ENCODE measurements at places on chromosomes 11 and 22.

DNA sequence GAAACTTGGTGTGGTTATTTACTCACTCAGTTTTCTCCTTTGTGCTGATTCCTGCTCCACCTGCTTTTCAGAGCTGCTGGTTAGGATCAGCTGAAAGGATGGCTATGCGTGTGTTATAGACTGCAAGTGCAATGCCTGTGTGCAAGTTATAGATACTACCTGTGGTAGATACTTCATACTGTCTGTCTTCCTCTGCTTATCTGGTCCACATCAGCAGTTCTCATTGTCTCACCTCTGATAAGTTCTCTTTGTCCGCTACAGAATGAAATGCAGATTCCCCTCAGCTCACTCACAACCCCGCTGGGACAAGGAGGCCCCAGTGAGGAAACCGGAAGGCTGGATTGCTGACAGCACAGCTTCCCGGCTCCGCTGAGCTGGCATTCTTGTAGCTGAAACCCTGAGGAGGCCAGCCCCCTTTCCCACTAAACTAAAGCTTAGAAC, 37.5 kb upstream of the LYVE1 start:
- peak; percentile 73 for DNase-seq

GRCh38 chr11:70628855-70629844, 230.8 kb downstream of the CTTN start:
- no peak for DNase-seq

GRCh38 chr11:123798513-123799252, 7.5 kb downstream of the OR6M1 start:
- no peak for DNase-seq

- no peak for DNase-seq
Observed at GRCh38 chr11:69822676-69823494, 3.7 kb upstream of the FGF3 start.

- DNase-seq, result no peak
Observed at GRCh38 chr11:19253153-19253745, 12.5 kb upstream of the E2F8 start.

- no peak for DNase-seq
Observed at GRCh38 chr11:67668192-67668551, 6.3 kb downstream of the ALDH3B2 start.

GRCh38 chr11:63845303-63845702, 6.4 kb downstream of the MARK2 start:
- DNase-seq, result peak; percentile 94

DNA sequence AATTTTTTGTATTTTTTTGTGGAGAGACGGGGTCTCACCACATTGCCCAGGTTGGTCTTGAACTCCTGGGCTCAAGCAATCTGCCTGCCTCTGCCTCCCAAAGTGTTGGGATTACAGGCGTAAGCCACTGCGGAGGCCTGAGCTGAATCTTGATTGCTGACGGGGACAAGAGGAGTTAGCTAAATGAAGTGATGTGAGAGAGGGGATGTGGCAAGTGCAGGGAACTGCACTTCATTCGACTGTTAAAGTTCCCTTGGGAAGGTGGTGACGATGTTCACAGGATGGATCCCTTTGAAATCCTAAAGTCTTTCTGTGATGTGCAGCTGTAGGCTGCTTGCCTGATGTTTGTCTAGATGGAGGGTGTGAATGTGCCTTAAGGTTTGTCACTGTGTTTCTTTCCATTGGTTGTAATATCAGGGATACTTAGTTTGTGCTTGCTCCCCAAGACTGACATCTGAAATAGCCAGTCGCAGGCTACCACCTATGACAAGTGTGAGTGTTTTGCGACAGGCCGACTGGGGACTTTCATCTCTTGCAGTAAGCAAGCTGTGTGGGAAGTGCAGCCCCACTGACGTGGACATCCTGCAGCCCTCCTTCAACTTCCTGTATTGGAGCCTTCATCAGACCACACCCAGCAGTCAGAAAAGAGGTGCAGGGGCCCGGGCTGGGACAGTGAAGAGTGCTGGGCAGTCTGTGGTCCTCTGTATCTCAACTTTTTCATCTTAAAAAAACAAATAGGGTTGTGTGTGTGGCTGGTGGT, 19.6 kb upstream of the CCDC134 start:
- DNase-seq, result peak; percentile 99

- peak; percentile 15 for DNase-seq
Observed at GRCh38 chr11:31397239-31397834, 27.7 kb downstream of the DNAJC24 start.

- DNase-seq, result no peak
Observed at GRCh38 chr11:30879322-30880005, 293.3 kb upstream of the MPPED2 start.

DNA sequence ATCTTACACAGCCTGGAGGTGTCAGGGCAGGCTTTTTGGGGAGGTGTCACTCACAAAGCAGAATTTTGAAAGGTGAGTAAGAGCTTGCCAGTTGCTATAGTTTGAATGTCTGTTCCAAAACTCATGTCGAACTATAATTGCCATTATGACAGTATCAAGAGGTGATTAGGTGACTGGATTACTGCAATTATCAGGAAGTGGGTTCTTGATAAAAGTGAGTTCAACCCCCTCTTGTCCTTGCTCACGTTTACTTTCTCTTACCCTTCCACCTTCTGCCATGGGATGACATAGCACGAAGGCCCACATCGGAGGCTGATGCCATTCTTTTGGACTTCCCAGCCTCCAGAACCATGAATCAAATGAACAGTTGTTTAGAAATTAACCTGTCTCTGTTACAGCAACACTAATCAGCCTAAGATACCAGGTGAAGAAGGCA, 4.7 kb upstream of the C11orf86 start:
- DNase-seq, result no peak

DNA sequence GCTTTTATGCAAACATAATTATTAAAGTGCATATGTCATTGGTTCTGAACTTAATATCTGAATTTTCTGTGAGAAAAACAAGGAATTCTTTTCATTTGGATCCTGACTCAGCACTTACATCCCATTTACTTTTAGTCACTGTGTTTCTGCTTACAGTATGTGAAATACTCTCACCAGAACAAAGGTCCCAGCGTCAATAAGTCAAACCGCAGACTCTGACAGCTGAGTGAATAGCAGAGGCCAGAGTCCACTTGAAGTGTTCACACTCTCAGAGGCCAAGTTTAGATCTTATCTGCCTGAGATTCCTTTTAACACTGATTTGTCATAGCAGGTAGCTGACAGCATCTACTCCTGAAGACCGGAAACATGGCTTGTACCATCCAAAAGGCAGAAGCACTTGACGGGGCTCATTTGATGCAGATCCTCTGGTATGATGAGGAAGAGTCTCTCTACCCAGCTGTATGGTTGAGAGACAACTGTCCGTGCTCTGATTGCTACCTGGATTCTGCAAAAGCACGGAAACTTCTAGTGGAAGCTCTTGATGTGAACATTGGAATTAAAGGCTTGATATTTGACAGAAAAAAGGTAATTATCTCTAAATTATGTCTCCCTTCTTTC, 14.6 kb downstream of the BBOX1 start:
- DNase-seq, result no peak

DNA sequence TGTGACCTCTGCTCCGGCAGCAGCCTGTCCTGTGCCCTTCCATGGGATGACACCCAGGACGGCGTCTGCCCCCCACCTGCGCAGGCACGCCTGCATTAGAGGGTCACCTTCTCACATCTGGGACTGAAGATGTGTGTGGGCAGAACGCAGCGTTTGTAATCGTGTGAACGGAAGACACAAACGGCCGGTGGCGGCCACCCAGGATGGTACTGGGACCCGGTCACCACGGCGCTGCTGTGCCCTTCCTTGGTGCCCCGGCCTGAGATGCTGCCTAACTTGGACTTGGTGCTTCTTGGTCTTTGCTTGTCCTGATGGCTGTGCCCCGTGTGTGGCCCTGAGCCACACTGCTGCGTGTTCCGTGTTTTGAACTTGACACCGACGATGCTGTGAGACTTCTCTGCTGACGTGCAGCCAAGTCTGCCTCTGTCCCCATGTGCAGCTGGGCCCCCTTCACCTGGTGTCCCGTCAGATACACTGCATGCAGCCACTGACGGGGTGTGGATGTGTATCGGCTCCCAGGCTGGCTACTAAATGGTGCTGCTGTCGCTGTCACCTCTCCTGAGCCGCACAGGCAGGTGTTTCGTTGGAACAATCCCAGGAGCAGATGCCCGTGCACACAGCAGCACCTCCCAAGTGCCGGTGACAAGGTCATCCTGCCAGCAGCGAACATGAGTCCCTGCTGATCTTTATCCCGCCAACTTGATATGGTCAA, 21.4 kb downstream of the YPEL1 start:
- DNase-seq, result no peak

DNA sequence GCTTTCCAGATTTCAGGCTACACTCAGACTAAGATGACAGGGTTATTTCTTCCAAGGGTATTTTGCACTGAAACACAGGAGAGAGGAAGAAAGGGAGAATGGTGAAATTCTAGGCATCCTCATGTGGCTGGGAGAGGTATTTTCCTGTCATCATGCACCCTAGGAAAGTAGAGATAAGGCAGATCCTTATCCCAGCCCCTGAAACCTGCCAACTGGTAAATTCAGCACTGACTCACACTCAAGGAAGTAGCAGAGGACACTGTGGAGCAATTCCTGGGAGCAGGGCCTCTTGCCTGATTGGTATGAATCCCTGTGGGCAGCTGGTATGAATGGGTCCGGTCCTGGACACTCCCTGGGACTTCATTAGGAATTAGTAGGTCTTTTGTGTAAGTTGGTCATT, 37.6 kb upstream of the SLC5A1 start:
- DNase-seq, result no peak

DNA sequence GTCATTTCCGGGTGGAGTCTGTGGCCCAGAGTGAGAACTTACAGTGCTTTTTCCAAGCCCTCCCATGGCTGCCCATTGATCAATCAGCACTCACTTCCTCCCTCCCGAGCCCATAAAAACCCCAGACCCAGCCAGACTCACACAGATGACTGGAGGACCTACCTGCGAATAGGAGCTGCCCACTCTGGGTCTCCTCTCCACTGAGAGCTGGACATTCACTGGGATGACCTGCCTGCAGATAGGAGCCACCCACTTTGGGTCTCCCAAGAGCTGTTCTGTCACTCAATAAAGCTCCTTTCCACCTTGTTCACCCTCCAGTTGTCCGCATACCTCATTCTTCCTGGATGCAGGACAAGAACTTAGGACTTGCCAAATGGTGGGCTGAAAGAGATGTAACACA, 56.0 kb upstream of the B3GNT6 start:
- DNase-seq, result no peak

GRCh38 chr22:39214006-39214382, 30.8 kb downstream of the PDGFB start:
- no peak for DNase-seq

- peak; percentile 92 for DNase-seq
Observed at GRCh38 chr11:75771646-75772410, 3.2 kb downstream of the DGAT2 start.

DNA sequence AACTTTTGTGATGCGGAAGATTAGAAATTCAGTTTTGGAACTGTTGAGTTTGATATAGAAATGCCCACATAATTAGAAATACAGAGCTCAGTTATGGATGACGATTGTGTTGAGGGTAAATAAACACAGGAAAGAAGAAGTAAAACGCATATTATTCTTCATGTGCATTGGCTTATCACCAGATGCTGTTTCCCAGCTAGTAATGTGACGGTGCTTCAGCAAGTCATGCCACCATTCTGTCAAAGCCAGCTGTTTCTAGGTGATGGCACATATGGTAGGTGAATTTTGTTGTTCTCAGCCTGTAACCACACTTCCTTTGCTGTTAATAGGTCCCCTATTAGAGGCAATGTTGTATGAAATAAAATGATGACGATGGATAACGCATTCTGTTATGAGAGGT, 68.9 kb downstream of the C11orf65 start:
- DNase-seq, result no peak

DNA sequence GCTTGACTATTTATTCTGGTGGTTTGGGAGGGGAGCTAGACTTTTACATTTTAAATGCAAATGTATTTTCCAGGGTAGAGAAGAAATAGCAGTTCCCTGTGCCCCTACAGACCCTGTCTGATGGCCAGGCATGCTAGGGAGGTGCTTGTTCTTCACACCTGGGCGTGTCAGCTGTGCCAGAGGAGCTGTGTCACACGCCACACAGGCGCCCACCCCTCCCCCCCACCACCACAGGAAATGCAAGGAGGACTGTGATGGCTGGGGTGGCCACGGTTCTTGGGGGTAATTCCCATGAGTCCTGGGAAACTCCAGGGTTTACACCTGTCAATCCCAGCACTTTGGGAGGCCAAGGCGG, 82.2 kb downstream of the FLI1 start:
- DNase-seq, result no peak

DNA sequence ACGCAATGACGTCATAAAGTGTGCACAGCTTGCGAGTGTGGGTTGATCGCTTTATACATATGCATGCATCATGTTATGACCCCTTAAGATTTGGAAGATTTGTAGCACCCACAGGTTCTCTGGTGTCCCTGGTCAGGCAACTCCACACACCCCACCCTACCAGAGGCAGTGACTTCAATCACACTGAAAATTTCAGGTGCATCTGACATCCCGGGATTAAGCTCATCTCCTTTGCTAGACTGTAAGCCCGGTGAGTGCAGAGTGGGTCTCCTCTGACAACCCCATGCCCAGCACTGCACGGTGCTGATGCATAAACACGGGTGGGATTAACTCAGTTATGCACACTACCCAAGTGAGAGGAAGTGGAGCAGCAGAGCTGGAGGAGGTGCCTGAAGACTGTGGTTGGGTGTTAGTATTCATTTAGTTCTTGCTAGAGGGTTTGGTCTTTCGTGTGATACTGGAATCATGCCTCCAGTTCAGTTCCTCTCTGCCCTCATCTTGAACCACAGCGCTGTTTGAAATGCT, 6.5 kb downstream of the ARSA start:
- peak; percentile 54 for DNase-seq

- peak; percentile 1 for DNase-seq
Observed at GRCh38 chr22:44497218-44497904, 672 bp downstream of the RTL6 start.

- DNase-seq, result peak; percentile 38
Observed at GRCh38 chr11:86978756-86979608, 23.8 kb upstream of the FZD4 start.

DNA sequence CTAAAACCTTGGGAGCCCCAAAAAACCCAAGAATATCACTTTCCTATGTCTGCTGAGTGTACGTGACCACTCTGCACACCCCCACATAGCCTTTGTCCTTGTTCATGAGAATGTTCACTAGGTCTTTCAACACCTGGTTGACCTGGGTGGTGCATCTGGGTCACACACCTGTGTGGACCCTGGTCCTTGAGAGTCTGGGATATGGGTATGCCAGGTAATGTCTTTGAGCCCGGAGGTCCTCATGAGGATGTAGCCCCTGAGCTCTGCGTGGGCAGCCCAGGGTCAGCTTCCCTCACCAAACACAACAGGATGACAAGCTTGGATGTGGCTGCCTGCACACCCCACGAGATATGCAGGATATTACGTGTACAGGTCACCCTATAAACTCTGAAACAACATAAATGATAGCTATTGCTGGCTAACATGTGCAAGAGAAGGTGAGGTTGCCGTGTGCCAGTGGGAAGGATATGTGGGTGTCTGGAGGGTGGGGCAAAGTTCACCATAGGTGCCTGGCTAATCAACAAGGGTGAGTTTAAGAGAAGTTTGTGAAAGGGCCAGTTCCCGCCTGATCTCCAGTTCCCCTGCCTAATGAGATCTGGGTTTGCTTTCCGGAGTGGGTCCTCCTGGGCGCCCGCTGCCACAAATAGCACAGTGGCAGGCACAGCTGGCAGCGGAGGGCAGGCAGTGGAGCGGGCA, 1.4 kb upstream of the PPARA start:
- no peak for DNase-seq

All from inflammatory macrophage treated with lipopolysaccharide for 4 hours (primary cell).